ENCODE measurements at places on chromosomes 13 and 19. TPM values are rescaled to one million over a fixed set of nuclear protein-coding genes. Genes with fewer than 3 reads are reported as not detected.

The PROSER3 gene
- 34.9 TPM for total RNA-seq

The CGB8 gene
- total RNA-seq, result 2.7 TPM

The PSG6 gene
- total RNA-seq, result not detected

The RNF17 gene
- not detected for total RNA-seq

The LAIR1 gene
- total RNA-seq, result 0.21 TPM

The ATXN8OS gene
- not detected for total RNA-seq

The GJB2 gene
- total RNA-seq, result 0.75 TPM

The B3GNT8 gene
- total RNA-seq, result not detected

The IRGC gene
- total RNA-seq, result not detected

The APOC4 gene
- total RNA-seq, result not detected

The TTC9B gene
- 0.32 TPM for total RNA-seq

The MEIOSIN gene
- 0.05 TPM for total RNA-seq

The ZNF506 gene
- total RNA-seq, result 0.12 TPM

The MADCAM1 gene
- total RNA-seq, result 0.19 TPM

The OR4F17 gene
- not detected for total RNA-seq

The SIAH3 gene
- not detected for total RNA-seq

The FUT1 gene
- 0.11 TPM for total RNA-seq

The GALP gene
- not detected for total RNA-seq

The SHISA7 gene
- total RNA-seq, result 0.02 TPM

The KLK12 gene
- total RNA-seq, result not detected

The PSG7 gene
- 0.07 TPM for total RNA-seq

The MTRF1 gene
- total RNA-seq, result 3.9 TPM

The PHLDB3 gene
- total RNA-seq, result 9.2 TPM

The EPSTI1 gene
- total RNA-seq, result 0.30 TPM

The SLITRK6 gene
- total RNA-seq, result 0.24 TPM

The SYNE4 gene
- 0.15 TPM for total RNA-seq

The KHSRP gene
- total RNA-seq, result 227 TPM

The AZU1 gene
- total RNA-seq, result 0.24 TPM

The EHD2 gene
- total RNA-seq, result 172 TPM

The BST2 gene
- total RNA-seq, result not detected

The ETV2 gene
- total RNA-seq, result 2.2 TPM

The THSD8 gene
- 5.7 TPM for total RNA-seq

The FGF21 gene
- not detected for total RNA-seq

The ZNF790 gene
- 0.15 TPM for total RNA-seq
